Dermis blood vessel endothelial cell (primary cell): ENCODE measurements at places on chromosomes 7 and 10.
A peak's percentile ranks its signal among the peaks of the same experiment; 100 is the strongest.

DNA sequence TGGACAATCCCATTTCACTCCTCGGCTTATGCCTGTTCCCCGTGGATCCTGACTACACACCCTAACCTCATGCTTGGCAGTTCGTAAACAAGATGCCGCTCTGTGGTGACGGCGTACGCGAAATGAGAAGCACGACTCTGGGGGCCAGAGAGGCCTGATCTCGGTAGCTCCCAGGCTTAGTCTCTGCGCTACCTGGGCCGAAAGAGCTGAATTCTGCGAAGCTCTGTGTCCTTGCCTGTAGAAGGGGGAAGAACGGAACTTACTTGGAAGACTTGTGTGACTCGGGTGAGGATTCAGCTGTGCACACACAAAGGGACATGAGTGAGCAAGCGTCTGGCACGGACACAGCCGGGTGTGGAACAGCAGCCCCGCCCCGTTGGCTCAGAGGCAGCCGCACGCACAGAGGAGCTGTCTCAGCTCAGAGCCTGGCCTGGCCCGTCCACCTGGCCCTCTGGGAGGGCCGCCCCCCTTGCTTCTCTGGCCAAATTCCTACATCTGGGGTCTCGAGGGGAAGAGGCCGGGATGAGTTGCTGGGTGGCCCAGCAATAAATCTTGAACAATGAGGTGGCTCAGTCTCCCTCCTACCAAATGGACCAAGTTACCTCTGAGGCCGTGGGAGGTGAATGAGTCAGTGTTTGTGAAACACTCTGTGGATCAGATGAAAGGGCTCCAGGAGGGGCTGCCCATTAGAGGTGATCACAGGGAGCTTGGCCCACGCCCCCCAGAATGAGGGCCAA is 83.8 kb downstream of the PDGFA start:
- DNase-seq, result peak; percentile 72

DNA sequence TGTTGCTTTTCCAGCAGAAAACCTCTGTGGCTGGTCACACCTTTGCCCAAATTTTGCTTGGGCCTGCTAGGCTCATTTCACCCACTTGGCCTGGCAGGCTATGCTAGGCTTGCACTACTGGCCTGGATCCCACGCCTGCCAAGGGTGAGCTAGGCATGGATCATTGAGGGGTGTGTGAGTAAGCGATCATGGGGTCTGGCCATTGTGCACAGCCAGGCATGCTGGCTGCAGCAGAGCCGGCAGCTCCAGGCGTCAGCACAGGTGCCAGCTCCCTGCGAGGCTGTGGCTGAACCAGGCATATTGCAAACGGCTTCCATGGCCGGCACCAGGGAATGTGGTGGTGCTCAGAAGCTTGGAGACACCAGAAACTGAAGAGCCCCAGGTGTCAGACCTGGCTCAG is 19.2 kb downstream of the CFAP70 start:
- DNase-seq, result no peak

DNA sequence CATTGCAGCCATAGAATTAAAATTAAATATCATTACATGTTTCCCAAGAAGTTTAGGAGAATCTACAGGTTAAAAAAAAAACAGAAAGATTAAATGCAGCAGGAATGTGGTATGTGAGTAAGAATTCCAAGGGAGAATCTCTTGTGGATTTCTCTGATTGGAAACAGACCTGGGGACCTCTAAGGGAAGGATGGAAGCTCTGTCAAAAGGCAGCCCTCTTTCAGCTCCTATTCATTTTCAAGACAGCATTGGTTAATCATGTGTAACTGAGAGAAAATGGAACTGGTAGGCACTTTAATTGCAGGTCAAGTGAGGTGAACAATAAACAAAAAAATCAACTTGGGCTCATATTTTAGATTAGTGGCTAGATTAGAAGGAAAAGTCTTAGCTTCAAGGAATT is 81.4 kb upstream of the MTPN start:
- DNase-seq, result no peak

DNA sequence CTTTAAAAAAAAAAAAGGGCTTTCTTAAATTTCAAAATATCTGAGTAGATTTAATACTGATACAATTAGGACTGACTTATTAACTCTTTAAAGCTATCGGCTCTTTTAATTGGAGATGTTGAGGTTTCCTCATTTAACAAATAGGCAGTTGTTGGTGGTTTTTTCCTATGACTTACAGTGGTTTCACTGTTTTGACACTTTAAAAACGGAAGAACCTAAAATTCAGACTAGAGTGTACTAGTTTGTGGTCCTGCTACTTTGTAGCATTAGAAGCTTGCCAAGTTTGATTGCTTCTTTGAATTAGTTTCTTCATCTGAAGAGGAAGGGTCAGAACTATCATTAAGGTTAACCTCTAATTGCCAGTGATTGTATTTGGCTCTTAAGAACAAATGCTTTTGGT is 27.7 kb downstream of the CUL1 start:
- DNase-seq, result no peak

GRCh38 chr10:90413196-90413595 is 444.6 kb downstream of the HTR7 start:
- DNase-seq, result no peak

GRCh38 chr7:43674559-43675436 is 54.5 kb downstream of the COA1 start:
- DNase-seq, result peak; percentile 79

DNA sequence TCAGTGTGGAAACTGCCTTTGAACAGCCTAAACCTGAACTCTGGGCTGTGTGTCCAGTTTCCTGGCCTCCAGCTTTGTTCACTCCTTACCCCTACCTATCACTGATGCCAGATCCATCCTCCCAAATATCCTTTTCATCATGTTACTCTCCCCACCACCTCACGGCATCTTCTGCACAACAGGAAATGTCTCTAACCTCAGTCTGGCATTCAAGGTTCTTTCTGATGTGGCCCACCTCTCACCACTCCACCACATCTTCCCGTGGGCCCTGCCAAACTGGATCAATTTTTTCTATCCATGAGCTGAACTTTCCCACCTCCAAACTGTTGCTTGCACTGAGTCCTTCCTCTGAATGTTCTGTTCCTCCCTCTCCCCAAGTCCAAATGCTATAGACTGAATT is 35.8 kb upstream of the MAP3K8 start:
- no peak for DNase-seq

DNA sequence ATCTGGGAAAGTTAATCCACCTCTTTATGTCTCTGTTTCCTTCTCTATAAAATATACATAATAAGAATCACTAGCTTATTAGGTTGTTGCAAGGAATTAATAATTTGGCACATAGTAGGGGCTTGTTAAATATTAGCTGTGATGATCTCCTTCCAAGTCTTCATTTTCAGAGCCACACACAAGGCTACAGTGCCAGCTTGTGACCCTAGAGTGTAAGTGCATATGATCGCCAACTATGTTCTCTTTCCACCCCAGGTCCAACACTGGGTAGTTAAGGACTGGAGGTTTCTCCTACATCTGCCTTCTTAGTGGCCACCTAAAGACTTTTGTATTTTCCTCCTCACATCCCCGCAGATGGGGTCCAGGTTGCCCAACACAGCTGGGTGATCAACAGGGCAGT is 17.9 kb upstream of the ACSM6 start:
- no peak for DNase-seq

GRCh38 chr7:18993933-18994668 is 123.3 kb downstream of the TWIST1 start:
- DNase-seq, result no peak

DNA sequence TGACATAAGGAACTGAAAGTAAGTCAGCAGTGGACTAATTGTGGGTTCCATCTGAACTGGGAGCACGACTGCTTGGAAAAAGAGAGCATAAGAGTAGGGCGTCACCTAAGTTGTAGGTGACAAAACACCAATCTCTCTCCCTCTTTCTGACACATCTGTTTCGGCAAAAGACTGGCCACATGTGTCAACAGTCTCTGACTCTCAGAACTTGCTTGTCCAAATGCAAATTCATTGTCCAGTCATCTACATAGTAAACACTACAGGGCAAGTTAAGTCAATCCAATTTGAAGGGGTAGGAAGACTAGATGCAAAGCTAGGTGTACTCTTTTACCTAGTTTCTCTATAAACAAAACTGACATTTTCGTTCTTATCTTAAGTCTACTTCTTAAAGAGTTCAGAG is 87.7 kb downstream of the ZNF438 start:
- DNase-seq, result no peak

- DNase-seq, result no peak
Measured at GRCh38 chr10:5557799-5558771, 33.3 kb downstream of the CALML3 start.

GRCh38 chr7:112105584-112106530 is 100.3 kb downstream of the DOCK4 start:
- no peak for DNase-seq

DNA sequence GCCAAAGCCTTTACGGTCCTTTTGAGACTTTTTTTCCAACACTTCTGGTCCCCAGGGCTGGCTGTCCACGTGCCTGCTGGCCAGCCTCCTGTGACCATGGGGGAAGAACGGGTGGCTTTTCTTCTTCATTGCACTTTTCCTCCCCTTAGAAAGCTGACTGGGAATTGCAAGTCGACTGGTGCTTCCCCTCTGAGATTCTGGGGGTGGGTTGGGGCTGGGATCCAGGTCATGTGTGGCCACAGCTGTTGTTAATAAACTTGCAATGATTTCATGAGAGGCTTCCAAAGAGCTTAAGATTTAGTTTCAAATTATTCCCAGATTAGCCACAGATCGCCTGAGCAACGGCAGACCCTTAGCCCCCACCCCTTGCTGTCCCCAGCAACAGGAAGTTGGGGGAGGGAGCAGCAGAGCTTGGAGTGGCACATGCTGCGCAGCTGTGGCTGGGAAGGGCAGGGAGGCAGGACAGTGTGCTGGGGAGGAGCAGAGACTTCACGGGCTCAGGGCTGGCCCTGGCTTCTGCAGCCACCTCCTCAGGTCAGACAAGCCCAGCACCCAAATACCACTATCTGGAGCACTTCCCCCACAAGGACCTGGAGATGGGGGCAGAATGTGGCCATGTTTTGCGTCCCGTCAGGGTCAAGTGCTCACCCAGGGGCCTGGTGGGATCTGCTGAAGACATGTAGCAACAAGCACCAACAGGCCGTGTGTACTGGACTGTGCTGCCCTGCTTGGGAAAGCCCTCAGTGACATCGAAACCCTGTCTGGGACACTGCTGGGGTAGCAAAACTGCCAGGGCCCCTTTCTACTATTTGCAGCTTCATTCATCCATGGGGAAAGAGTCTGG is 147.1 kb downstream of the RNF216 start:
- DNase-seq, result peak; percentile 58

GRCh38 chr10:132698761-132699391 is 87.1 kb downstream of the NKX6-2 start:
- no peak for DNase-seq

- no peak for DNase-seq
Measured at GRCh38 chr10:35324196-35324595, 12.1 kb upstream of the CCNY start.

- no peak for DNase-seq
Measured at GRCh38 chr10:7438196-7438986, 27.6 kb upstream of the SFMBT2 start.

DNA sequence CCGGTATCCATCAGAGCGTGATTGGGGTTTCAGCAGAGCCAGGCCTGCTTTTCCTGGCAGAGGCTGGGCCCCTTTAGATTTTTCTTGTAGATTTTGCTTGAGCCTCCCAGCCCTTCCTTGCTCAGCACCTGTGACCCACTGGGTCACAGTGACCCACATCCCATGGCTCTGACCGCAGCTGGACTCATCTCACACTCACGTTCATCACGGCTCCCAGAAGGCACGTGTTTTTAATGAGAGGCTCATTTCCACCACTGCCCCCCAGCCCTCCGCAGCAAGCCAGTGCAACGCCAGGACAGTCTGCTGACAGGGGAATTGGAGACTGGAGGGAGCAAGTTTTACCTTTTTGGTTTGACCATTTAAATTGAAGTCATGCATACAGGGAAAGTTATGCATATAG is 155.7 kb downstream of the CUX1 start:
- no peak for DNase-seq

- no peak for DNase-seq
Measured at GRCh38 chr10:78543749-78544362, 510.2 kb downstream of the RPS24 start.

GRCh38 chr7:69398986-69399385 is 199.3 kb upstream of the AUTS2 start:
- DNase-seq, result no peak

DNA sequence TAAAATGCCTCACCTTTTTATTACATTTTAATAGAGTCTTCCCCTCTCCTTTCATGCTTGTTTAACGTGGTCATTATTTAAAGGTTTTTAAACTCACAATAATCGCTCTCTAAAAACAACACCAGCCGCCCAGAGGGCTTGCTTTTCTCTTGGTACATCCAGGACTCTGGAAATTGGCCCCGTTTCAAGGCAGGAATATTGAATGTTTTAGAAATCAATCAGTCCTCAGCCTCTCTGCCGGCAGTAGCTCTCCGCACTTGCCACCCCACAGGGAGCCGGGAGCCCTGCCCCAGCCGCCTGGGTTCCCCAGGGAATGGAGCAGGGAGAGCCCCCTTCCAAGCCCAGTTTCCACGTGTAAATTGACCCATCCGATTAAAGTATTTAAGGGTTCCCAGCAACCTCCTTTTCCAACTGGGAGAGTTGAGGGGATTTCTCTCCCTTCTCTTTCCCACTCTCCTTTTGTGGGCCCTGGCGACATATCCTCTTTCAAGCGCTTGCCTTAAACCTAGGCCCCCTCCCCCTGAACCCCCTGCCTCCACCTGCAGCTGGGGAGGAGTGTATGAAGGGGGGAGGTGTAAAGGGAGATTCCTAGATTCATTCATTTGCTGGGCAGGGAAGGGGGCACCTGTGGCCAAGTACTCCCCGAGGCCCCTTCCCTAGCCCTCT is 1.9 kb downstream of the FGF8 start:
- DNase-seq, result no peak

DNA sequence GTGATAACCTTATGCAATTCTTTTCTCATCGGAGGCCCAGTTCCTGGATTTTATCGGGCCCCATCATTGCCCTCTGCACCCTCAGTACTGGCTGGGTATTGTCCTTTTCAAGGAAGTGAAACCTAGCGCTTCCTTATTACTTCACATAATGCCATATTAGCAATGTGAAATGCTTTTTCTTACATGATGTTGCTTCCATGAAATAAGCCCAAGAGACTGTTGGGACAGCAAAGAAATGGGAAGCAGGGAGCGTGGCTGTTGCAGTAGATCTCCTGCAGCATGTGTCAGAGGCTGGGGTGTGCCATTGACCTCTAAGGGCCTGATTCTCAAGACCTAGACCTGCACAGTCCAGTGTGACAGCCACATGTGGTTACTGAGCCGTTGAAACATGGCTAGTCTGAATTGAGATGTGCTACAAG is 8.1 kb downstream of the CHN2 start:
- no peak for DNase-seq

DNA sequence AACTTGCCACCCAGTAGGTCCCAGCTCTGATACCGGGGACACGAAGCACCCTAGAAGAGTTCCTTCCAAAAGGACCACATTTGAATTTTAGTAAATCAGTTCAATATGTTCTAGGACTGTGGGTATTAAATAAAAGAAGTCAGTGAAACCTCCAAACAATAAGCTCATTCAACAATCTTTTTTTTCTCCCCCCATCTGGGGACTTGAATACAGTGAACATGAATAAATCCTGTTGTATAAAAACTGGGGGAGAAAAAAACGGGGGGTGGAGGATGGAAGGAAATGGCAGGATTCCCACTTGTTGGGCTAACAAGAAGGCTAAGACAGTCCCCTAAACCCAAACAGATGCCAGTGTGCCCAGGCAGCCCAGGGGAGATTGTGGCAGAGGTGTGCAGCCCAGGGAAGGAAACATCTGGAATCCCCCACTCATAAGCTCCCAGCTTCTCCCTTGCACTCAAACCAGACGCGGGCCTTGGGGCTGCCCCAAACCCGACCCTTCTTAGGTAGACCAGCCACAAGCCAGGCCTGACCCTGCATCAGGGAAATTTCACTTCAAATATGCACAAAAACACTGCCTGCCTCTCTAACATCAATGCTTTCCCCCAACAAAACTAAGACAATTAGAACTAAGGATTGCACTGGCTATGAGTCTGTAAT is 8.8 kb downstream of the AFAP1L2 start:
- no peak for DNase-seq

- no peak for DNase-seq
Measured at GRCh38 chr7:68535266-68535665, 1063.0 kb upstream of the AUTS2 start.
